ENCODE measurements at places on chromosomes 6 and 20. TPM values are rescaled to one million over a fixed set of nuclear protein-coding genes. Genes with fewer than 3 reads are reported as not detected.

Gene PSORS1C2
- not detected for total RNA-seq

Gene IL17F
- total RNA-seq, result not detected

Gene OR2H1
- total RNA-seq, result not detected

Gene BNIP5
- not detected for total RNA-seq

Gene ANGPT4
- total RNA-seq, result not detected

Gene PTCHD4
- total RNA-seq, result 3.1 TPM

Gene TAP1
- 111 TPM for total RNA-seq

Gene PRRT1
- not detected for total RNA-seq
